ENCODE measurements at places on chromosomes 3 and 15.
A peak's percentile ranks its signal among the peaks of the same experiment; 100 is the strongest.

DNA sequence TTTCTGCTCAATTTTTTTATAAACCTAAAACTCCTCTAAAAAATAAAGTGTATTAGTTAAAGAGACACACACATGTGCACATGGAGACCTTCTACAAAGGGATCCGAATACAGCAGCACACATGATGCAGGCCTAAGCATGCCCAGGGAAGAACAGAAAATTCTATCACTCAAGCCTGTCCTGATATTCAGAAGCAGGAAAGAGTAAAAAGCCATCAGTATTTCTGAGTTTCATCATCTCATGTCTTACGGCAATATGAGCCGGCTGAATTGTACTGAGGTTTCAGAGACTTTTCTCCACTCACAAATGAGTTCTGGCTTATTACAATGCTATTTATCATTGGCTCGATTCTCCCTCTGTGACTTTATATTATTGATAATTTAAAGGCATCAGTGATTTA, 97.5 kb downstream of the CADPS start:
- DNase-seq, result no peak

- no peak for DNase-seq
These were observed 195.3 kb downstream of the ITPR1 start for GRCh38 chr3:4688411-4688810.

- DNase-seq, result peak; percentile 57
These were observed 6.9 kb upstream of the RPL35A start for GRCh38 chr3:197942956-197943556.

GRCh38 chr15:86759800-86760523, 680.3 kb downstream of the AGBL1 start:
- DNase-seq, result no peak

- peak; percentile 17 for DNase-seq
These were observed 213.1 kb downstream of the FGF12 start for GRCh38 chr3:192514081-192514753.

GRCh38 chr3:59069838-59070237, 20.0 kb upstream of the CFAP20DC start:
- peak; percentile 27 for DNase-seq

DNA sequence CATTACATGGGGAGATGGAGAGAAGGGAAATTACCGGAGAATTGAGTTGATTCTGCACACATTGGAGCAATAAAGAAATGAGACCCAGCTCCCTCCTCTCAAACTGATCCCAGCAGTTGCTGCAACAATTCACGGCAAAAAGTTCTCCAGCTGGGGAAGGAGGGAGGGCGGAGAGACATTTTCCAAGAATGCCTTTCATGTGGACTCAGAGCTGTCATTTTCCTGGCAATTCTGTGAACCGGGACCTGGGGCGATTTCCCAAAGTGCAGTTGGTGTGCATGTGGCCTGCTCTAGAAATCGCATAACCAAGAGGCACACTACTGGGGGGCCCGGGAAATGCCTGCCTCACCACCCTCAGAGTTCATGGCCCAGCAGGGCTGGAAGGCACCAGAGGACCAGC, 48.7 kb upstream of the IREB2 start:
- no peak for DNase-seq

DNA sequence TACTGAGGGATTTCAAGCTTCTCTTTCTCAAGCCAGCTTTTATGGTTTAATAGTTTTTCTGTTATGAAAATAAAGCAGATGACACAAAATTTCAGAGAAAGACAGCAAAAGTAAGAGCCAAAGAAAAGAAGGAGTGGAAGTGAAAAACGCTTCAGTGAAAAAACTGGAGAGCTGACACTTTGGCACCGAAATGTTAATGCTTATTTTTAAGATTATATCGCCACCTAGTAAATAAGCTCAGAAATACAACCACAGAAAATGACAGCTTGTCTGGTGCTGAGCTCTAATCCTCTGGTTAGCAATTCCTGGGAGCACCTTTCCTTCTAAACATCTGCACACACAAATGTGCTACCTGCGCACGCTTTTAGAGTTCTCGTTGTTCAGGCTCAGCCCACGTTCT, 101.6 kb downstream of the ZPLD1 start:
- peak; percentile 24 for DNase-seq

- DNase-seq, result peak; percentile 61
These were observed 36.0 kb upstream of the COLQ start for GRCh38 chr3:15557511-15557946.

GRCh38 chr15:73990250-73991005, 1.7 kb downstream of the STOML1 start:
- DNase-seq, result no peak

DNA sequence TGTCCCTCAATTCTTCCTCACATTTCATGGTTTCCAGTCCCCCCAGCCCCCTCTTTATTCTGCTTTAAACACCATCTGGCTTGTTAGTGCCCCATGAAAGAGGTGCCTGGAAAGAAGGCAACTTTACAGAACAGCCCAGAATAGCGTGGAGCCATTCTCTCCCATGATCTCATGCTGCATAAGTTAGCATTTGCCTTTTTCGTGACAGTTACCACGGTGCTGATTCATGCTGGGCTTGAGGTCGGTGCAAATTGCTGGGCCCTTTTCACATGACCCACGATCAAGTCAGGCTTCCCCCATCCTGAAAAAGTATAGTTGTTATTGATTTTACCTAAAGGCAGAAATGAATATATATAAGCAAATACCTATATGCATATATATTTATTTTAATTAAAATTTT, 29.6 kb downstream of the SQOR start:
- peak; percentile 59 for DNase-seq

DNA sequence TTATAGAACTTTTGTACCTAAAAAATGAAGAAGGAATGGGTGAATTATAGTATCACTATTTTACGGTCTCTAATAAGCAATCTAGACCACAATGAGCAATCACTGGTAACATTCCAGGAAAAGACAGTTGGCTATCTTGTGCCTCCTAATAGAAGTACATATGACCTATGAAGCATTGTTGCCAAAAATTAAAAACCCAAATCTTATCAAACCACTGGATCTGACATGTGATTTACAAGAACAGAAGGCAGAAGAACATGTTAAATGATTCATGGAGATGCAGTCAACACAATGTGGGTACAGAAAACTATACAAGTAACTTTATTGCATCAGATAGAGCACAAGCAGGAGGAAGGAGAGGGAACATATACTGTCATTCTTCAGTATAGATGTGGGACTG, 14.5 kb upstream of the HYKK start:
- DNase-seq, result no peak

DNA sequence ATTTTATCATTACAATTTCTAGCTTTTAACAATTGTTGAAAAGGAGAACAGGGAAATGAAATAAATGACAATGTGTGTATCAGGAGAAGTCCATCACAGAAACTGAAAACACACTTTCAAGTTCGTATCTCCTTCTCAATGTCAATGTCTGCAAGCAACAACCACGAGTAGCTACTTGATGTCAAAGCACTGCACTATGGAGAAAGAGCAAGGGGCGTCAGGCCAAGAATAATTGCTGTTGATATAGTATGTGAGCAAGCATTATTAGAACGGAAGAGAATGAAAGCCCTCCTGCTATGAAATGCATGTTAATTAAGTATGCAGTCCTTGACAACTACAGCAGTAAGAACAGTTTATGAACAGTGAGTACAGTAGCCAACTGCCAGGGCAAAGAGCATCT, 1250.1 kb downstream of the ZPLD1 start:
- no peak for DNase-seq

DNA sequence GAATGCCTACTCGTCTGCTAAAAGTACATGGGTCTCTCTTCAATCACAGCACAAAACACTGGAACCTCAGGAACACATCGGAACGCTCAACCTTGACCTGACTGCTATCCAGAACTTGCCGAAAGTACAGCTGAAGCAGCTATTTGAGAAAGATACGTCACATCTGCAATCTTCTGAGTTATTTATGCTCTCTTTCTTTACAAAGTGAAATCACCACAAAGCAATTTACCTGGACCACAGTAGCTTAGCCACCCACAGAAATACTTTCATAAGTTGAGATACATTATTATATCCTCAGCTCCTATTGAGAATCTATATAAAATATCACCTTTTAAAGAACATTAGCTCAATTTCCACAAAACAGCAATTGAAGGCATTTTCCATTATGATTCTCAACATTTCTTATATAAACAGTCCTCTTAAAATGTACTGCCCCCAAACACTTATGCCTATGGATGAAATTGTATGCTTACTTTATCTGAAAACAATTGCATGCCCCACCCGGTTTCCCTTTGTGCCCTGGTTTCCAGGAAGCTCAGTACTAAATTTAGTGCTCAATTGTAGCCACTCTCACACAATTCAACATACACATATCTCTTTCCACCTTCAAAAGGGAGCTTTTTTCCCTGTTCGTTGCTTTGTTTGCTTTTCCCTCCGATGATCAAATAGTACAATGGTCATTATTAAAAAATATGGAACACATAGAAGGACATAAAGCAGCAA, 31.8 kb downstream of the HEG1 start:
- no peak for DNase-seq

DNA sequence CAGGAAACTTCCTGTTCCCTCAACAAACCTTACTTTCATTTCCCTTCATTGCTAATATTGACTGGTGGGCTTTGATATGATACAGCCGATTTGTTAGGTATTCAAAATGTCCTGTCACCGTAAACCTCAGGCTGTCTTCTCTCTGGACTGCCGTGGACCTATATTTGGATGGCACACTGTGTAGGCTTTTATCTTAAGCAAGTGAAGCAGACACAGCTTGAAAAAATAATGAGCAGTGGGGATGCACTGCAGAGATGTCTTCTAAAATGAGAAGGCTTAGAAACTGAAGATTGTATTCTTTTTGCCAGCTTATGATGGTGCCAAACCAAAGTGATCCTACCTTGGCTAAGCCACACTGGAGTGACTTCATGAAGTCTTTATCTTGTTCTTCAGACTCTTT, 266.3 kb downstream of the NR1D2 start:
- no peak for DNase-seq

GRCh38 chr3:123060054-123060453, 6.8 kb upstream of the PDIA5 start:
- DNase-seq, result no peak

DNA sequence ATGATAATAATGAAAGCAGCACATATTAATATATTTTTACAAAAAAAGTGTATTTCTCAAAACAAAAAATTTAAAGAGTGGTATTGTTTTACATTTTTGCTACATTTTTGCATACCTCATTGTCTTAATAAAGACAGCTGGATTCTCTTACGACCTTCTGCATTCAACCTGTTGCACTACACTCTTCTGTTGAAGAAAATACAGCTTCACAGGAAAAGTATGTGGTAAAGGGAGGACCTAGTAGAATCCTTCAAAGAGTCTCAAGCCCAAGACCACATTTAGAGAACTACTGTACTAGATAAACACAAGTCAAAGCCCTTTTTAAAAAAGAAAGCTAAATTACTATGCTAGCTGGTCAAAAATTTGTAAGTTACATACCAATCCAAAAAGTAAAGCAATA, 7.9 kb downstream of the ZNF280D start:
- no peak for DNase-seq

GRCh38 chr3:134839990-134840389, 44.9 kb downstream of the EPHB1 start:
- DNase-seq, result no peak

DNA sequence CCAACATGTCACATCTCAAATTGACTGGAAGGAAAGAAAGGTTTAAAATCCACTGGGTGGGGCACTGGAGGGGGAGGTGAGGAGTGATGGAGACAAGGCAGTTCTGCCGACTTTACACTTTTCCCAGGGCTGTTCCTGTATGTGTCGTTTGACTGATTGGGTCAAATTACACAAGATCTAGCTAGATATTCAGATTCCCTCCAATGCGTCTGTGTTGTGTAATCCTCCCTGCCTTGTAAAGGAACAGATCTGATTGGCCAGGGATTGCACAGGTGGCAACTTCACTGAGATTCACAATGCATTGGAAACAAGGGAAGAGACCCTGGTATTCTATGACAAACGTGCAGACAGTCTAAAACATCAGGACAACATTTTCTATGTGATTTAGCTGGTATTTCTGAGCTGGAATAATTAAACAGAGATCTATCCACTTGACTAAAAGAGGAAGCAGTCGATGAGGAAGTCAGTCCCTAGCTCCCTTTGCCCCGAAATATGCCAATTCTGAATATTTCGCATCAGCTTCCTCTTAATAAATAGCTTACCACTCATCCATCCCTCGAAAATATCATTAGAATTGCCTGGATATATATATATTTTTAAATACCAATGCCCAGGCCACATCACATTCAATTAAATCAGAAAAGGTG, 312.9 kb downstream of the RORA start:
- no peak for DNase-seq

- peak; percentile 56 for DNase-seq
These were observed 711 bp downstream of the XXYLT1 start for GRCh38 chr3:195270079-195270816.

GRCh38 chr15:50236433-50236832, 29.1 kb downstream of the HDC start:
- no peak for DNase-seq

DNA sequence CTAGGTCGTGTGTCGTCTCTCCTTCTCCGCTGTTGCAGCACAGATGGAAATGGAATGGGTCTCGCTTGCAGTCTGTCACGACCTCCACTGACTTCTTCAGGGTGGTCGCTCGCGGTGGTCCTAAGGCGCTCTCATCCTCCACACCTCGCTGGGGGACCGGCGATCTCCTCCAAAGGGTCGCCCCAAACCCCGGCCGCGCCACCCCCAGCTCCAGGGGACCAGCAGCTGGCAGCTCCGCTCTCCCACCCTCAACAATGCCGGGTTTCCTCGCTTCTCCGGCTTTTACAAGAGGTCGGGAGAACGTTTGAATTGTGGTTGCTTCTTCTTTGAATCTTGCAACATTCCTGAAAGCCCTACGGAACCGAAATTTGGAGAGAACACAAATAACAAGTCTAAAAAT, 25.9 kb downstream of the SERP1 start:
- no peak for DNase-seq

GRCh38 chr15:42504631-42505030, 9.2 kb downstream of the SNAP23 start:
- no peak for DNase-seq

GRCh38 chr15:77839456-77839855, 206.7 kb upstream of the LINGO1 start:
- no peak for DNase-seq

GRCh38 chr15:94770199-94770598, 538.8 kb downstream of the MCTP2 start:
- DNase-seq, result no peak

DNA sequence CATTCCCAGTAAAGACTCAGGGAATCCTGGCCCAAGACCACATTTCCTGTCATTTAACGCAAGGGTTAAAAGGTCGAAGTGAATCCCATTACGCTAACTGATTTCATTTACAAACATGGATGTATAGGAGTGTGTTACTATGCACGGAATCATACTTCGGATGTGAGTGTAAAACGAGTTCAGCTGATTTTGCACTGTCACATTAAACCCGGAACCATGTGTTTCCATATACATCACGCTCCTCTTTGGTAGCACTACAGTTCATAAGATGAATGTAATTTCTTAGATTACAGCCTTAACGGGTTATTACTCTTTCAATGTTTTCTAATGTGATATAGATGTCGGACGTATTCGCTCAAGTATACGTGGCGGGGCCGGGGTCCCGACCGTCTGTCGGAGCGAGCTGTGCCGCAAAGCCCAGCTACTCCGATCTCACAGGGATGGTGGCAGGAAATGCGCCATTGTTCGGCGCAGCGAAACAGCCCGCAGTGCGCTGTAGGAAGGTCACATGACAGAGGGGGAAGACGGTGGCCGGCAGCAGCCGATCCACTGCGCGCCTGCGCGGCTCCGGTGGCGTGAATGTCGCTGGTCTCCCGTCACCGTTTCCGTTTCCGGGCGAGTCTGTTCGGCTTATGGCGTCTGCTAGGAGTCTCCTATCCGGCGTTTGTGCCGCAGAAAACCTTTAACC, 97.3 kb downstream of the NPAP1 start:
- DNase-seq, result peak; percentile 84

Data from fibroblast of skin of back (primary cell).